ENCODE measurements at places on chromosomes 7 and 10.

- DNase-seq: no peak
Observed at GRCh38 chr7:30867483-30867882, 44.2 kb upstream of the AQP1 start.

GRCh38 chr10:107122703-107123102, 41.8 kb downstream of the SORCS1 start:
- no peak for DNase-seq

GRCh38 chr10:133133471-133134231, 26.4 kb upstream of the KNDC1 start:
- DNase-seq: peak; percentile 15

DNA sequence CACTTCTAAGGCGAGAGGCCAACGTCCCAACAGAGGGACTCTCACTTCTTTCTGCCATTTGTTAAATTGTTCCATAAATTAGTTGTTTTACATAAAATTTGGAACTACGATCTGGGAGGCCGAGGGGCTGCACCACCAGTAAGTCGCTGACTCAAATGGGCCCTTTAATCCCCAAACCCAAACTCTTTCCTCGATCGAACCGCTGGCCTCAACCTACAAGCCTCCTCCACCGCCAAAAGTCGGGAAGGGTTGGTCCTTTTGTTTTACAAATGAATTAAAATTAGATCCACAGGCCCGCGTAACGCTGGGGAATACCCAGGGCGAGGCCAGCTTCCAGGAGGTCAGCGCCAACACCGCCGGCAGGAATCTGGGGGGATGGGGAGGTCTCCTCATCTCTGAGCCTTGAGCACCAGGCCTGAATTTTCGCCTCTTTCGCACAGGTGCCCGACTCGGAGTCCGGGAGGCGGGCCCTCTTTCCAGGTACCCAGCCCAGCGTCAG, 1.2 kb upstream of the FOXI2 start:
- DNase-seq: no peak

- DNase-seq: no peak
Observed at GRCh38 chr10:12608761-12609160, 259.4 kb downstream of the CAMK1D start.

DNA sequence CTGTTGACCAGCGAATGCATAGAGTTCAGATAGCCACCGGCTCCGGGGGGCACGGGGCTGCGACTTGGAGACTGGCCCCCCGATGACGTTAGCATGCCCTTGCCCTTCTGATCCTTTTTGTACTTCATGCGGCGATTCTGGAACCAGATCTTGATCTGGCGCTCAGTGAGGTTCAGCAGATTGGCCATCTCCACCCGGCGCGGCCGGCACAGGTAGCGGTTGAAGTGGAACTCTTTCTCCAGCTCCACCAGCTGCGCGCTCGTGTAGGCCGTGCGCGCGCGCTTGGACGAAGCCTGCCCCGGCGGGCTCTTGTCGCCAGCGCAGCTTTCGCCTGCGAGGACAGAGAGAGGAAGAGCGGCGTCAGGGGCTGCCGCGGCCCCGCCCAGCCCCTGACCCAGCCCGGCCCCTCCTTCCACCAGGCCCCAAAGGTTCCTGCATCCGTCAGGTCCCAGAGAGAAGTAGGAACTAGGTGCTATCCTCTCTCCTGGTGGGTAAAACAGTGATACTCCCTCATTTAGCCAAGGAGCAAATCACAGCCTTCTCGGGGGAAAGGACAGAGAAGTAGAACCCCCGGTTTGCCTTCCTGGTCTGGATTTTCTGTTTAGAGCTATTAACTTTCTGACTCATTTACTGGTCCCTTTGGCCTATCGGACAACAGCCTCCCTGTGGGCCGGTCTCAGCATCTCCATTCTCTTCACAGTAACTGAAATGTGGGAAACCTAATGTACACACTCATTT, 6.1 kb upstream of the HOXA2 start:
- no peak for DNase-seq

DNA sequence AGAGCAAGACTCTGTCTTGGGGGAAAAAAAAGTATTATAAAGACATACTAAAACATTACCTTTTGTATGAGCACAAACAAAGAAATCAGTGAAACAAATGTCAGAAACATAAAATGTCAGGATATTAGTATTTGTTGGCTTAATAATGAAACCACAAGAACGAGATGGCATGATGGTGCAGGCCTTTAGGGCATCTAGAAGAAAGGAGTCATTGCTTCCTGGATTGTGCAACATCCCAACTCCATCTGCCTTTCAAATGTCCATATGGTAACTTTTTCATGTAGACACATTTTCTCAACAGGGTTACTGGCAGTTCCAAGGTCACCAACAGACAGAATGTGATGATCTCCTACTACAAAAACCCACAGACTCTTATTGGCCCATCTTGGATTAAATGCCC, 96.6 kb downstream of the ZNF248 start:
- no peak for DNase-seq

GRCh38 chr10:84258034-84258695, 13.3 kb downstream of the RGR start:
- no peak for DNase-seq

GRCh38 chr10:132790470-132790869, 4.5 kb upstream of the NKX6-2 start:
- DNase-seq: no peak

DNA sequence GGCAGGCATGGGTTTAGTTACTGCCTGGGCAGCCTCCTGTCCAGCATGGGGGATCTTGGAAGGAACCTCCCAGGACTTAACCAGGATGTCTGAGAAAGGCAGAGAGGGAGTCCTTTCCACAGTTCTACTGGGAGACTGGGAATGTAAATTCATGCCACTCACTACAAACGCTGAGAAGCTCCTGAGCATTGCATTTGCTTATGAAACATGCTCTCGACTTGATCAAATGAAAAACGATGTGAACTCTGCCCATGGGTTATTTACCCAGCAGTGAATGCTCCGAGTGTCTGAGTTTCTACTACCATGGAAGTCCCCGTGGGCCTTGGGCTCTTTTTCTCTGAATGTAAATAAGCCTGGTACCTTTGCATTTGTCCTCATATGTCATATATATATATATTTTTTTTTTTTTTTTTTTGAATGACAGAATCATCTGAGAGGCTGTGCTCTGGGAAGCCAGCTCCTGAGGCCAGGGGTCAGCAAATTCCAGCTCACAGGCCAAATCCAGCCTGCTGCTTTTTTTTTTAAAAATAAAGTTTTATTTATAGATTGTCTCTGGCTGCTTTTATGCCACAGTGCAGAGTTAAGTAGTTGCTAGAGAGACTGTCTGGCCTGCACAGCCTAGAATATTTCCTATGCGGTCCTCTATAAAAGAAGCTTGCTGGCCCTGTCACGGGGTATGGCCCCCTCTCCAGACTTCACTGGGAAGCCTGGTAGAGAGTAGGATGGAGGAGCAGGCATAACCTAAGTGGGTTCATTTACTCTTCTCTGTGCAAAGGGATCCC, 21.4 kb upstream of the RAPGEF5 start:
- no peak for DNase-seq

DNA sequence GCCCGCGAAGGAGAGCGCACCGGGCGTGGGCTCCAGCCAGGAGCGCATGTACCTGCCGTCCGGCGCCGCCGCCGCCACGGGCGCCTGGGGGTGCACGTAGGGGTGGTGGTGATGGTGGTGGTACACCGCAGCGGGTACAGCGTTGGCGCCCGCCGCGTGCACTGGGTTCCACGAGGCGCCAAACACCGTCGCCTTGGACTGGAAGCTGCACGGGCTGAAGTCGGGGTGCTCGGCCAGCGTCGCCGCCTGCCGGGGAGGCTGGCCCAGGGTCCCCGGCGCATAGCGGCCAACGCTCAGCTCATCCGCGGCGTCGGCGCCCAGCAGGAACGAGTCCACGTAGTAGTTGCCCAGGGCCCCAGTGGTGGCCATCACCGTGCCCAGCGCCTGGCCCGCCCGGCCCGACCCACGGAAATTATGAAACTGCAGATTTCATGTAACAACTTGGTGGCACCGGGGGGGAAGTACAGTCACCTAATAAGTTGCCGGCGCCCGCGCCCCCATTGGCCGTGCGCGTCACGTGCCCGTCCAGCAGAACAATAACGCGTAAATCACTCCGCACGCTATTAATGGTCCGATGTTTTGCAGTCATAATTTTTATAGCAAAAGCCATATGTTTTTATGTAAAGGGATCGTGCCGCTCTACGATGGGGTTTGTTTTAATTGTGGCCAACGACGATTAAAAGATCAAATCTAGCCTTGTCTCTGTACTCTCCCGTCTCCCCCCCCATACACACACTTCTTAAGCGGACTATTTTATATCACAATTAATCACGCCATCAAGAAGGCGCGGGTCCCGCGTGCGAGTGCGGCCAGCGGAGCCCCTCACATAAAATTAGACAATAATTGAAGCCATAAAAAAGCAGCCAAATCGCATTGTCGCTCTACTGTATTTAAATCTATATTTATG, at the start of gene HOXA9:
Gene HOXA9, minus strand, starts transcription at position 449 of the 907 bp plus-strand sequence. Its CDS starts 80 bp downstream, at position 369.
- DNase-seq: no peak

DNA sequence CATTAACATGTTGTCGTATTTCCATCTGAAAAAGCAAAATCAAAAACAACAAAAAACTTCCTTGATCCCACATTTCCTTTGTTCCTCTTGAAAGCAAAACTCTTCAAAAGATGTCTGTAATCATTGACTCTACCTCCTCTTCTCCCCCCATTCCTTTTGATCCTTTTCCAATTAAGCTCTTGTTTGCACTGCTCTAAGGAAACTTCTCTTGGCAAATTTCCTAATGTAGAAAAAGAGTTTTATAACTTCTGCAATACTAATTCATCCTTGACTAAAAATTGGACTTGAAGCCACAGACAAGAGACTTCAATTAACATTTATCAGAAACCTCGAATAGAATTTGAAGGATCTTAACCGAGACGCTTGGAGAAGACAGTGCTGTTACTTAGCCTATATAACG, 317.1 kb upstream of the SEMA3C start:
- DNase-seq: no peak

DNA sequence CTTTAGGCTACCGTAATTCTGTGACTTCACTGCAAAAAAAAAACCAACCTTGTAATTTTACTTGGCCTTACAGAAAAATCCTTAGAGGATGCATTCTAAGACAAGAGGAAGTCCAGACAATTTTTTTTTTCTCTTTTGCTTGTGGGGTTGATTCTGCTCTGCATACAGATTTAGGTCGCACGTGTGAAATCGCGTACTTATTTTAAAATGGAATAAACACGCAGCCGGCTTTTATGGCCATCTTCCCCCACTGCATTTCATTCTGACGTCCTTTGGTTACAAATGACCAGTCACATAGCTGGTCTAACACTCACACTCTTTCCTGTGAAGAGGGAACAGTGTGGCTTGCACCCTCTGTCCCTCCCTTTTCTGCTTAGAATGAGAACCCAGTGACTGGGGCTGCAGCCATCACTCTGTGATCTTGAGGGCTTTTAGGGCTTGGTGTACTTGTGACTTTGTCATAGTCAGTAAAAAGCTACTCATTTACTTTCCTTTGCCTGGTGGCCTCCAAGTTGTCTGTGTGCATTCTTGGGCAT, 63.6 kb upstream of the CARD11 start:
- no peak for DNase-seq

DNA sequence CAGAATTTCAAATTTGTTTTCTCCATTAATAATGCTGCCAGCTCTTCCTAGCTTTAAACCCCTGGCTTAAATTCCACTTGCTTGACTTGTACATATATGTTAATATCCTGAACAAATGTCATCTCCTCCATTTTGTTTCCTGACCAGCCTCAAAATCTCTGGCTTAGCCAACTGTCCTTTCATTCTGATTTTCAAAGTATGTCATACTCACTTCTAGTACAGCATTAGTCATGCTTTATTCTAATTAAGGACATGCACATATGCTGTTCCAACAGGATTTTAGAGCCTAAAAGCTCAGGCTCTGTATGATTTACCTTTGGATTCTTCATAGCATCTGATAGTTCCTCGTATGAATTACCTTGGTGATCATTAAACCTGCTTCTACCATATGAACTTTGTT, 158.3 kb downstream of the ZNF438 start:
- DNase-seq: no peak

DNA sequence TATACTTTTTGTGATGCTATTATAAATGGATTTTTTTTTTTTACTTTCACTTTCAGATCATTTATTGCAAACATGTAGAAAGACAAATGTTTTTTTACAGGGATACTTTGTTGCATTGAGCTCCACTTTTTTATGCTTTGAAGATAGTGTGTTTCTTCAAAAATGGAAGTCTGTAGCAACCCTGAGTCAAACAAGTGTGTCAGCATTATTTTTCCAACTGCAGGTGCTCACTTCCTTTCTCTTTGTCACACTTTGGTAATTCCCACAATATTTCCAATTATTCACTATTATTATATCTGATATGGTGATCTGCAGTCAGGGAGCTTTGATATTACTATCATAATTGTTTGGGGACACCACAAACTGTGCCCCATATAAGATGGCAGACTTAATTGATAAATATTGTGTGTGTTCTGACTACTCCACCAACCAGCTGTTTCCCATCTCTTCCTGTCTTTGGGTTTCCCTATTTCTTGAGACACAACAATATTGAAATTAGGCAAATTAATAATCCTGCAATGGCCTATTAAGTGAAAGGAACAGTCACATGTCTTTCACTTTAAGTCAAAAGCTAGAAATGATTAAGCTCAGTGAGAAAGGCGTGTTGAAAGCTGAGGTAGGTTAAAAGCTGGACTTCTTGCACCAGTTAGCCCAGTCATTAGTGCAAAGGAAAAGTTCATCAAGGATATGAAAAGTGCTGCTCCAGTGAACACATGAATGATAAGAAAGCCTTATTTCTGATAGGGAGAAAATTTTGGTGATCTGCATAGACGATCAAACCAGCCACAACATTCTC, 231.3 kb upstream of the SH2B2 start:
- no peak for DNase-seq

- DNase-seq: peak; percentile 75
Observed at GRCh38 chr10:18290651-18291313, 150.6 kb downstream of the CACNB2 start.

DNA sequence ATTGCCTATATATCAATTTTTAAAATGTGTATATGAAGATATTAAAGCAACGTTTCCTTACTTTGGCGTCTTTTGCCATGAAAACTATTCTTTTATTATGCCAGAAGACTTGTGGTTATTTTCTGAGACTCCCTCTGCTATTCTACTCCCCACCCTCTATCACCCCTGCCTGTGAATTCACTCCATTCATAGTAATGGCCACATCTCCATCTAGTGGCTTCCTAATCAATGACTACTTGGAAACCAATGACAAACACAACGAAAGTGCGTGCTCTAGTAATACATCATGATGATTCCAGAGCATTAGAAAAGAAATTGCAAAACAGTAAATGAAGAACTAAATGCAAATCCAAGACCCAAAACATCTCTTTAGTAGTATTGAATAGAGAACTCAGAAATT, 186.7 kb upstream of the HGF start:
- peak; percentile 46 for DNase-seq

- DNase-seq: peak; percentile 54
Observed at GRCh38 chr7:156650042-156650441, 9.5 kb downstream of the RNF32 start.

- DNase-seq: no peak
Observed at GRCh38 chr7:139643951-139644585, 120.6 kb downstream of the CLEC2L start.
